LHCN-M2 (cell line): ENCODE measurements at places on chromosomes 12 and 14.

DNA sequence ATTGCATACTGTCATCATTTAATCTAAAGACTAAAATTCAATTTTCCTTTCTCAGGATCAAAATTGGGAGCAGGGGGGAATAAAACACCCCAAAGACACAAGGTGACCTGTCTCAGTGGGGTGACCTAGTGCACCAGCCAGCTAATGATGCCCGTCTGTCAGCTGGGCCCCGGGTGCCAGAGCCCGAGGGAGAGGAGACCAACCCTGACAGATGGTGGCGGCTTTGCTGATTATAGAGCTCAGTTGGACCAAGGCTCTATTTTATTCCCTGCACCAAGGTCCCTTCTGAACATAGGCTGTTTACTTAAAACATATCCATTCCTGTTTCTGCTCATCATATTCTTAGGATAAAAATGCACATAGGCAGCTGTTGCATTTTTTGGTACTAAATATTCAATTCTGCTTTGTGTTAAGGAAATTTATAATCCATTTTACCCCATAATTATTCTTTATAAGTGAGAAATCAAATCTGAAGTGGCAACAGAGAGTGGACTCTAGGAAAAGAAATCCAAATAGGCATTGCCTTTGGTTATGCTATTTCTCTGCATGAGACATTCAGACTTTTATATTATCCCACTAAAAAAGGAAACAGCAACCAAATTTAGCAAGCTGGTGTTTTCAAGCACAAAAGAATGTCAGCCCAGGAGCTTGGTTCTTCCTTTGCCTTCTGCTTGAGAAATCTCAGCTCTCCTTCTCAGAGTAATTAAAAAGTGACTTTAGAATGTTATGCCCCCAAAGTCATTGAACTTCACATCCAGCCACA, 96.8 kb upstream of the IFNG-AS1 start:
- no peak for DNase-seq

DNA sequence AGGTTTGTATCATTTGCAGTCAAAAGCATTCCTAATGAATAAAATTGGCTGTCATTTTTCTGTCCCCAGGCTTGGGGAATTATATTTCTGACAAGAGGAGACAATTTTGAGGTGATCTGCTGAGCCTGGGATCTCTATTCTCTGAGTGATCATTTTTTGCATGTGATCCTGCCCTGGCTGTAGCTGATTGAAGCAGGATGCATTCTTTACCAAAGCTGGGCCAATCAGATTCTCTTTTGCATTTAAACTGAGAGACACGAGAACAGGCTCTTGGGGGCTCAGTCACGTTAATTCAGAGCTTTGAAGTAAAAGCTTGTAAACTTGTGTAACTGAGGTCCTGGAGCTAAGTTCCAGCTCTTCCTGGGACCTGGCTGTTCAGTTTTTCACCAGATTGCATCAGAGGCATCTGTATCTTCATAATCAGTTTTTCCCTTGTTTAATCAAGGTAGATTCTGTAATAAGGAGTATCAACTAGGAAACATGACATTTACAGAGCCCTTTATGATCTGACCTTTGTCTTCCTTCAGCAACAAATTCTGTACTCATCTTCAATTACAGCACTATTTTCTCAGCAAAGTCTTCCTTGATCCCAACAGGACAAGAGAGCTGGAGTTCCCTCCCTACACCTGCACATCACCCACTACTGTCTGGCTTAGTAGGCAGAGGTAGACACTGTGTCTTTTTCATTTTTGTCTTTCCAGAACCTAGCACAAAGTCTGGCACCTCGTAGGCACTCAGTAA, 35.0 kb upstream of the MANSC4 start:
- no peak for DNase-seq

- DNase-seq, result no peak
These were observed 324.5 kb downstream of the PCNX1 start for GRCh38 chr14:71231521-71232393.

DNA sequence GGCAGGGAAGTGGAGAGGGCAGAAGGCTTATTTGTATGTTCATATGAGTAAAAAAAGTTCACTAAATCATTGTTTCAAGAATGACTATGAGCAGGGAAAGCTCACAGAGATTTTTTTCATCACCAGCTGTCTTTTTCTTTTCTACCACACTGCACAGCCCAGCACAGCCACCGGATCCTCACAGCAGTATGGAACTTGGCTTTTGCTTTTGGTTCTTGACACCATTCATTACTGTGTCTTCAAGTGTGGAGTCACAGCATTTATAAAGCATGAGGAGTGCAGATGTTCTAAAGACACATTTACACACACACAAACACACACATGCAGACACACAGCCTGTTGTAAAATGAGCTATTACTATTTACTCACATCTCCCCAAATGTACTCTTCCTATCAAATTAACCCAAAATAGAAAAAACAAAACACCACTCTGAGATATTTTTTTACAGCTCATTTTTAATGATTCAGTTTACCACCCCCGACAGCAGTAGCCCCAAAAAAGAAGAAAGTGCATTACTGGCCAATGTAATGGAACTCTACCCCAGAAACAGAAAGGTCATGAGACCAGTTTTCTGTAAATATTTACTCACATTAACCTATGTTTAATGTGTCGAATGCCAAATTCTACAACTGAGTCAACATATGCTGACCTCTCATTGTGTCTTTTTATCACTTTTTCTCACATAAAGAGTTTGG, 60.5 kb downstream of the BTG1 start:
- DNase-seq, result peak; percentile 72

DNA sequence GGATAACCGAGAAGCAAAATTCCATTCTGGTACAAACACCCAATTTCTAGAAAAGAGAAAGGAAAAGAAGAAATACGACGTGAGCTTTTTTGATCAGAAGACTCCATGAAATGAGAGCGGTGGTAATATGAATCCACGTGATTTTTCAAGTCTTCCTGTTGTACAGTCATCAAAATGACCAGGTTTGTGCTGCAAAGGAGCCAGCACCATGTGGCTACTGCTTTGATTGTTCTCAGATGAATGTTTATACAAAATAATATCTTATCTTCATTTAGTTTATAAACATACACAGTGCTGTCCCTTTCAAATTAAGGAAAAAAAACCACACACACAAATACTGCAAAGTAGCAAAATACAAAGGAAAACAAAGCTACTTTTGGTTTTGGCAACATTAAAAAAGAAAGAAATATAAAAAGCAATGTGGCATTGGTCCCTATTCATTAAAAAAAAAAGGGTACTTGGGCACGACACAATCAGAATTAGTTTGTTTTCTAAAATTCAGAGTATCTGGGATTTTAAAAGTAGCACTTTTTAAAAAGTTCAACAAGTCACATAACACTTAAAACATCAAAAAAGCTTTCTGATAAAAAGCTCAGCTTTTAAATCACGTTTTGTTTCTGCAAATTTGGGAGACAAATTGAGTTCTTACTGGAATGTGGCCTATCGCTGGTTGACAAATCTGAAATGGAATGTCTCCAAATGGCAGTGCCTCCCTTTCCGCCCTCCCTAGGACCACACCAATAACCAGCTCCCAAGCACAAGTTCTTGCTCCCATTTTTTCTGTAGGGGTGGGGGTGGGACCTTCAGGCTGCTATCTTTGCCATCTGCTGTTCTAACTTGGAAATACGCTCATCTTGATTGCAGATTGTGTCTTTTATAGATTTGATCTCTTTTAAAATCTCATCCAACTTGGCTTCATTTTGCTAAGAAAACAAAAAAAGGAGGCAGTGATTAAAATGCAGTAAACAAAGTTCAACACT, 13.2 kb upstream of the SELPLG start:
- DNase-seq, result peak; percentile 53

- DNase-seq, result no peak
These were observed 164.8 kb downstream of the ZFP36L1 start for GRCh38 chr14:68627868-68628604.

DNA sequence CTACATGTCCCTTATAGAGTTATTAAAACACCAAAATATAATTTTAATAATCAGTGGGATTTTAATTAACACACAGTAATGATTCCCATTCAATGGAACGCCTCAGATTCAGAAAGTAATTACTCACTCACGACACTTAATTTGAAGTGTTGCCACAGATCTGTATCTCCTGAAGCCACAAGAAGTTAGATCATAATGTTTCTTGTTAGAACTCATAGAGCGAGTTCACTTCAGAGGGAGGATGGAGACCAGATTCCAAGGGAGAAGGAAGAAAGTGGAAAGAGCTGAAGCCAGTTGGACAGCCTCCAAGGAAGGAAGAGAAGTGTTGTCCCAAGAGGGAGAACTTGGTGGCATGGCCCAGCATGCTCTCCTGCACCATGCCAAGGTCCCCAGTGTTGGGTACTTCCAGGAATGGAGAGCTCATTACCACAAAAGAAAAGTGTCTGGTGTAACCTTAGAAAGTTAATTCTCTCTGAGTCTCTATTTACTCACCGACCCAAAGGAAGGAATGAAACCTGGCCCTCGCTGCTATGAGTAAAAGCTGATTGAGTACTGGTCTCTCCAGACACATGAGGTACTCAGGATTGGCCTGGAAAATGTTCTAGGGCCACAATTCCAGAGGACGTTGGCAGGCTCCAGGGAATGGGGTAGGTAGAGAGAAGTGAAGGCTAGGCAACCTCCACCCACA, 305.4 kb downstream of the BCL11B start:
- DNase-seq, result no peak

DNA sequence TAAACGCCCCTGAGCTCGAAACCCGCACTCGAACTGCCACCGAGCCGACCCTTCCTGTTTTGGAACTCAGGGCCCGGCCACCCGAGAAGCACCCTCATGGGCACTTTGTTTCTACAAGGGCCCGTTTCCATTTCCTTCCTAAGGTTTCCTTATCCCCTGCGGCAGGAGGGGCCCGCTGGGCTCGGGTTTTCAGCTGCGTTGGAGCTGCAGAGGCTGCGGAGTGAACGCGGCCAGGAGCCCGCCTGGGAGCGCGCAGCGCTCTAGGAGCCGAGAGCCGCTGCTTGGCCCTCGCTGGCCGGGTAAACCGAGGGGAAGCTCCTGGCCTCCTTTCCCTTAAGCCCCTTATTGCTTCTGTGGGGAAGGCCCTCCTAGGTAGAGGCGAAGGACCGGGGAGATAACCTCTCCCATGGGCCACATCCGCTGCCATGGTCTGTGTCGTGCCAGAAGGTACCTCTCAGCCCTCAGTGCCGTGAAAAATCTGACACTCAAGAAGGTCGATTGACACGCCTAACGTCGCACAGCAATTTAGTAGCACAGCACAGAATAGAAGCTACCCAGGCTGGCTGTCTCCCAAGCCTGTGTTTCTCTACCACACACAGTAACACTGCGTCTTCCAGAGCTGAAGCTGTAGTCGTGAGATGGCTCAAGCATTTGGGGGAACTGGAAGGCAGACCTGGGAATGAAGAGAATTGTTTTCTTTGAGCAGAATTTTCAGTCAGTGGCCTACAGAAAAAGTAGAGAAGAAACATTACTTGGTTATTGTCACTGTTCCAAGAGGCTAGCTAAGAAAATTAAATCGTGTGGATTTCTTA, 12.9 kb upstream of the CALM1 start:
- no peak for DNase-seq

GRCh38 chr14:50015716-50016115, 100.7 kb downstream of the VCPKMT start:
- no peak for DNase-seq

GRCh38 chr12:674272-674781, 11.1 kb upstream of the NINJ2 start:
- peak; percentile 49 for DNase-seq

DNA sequence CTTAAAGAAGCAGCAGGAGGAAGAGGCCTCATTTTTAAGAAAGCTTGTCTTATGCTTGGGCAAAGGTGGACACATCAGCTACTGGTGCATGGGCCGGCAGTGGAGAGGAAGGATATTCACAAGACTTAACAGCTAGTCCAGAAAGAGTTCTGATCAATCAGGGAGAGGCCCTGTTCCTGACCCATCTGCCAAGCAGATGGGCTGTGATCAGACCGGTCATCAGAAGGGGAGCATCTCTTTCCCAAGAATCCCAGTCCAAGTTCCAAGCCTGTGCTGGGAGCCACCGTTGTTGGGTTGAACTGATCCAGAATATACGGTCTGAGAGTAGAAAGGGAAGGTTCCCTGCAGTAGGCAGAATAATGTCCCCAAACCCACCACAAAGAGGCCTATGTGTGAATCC, 32.7 kb upstream of the SOCS2 start:
- DNase-seq, result no peak

GRCh38 chr12:93676408-93677194, 574 bp upstream of the CRADD start:
- no peak for DNase-seq

GRCh38 chr14:74525361-74525851, 31.8 kb downstream of the ISCA2 start:
- DNase-seq, result no peak

DNA sequence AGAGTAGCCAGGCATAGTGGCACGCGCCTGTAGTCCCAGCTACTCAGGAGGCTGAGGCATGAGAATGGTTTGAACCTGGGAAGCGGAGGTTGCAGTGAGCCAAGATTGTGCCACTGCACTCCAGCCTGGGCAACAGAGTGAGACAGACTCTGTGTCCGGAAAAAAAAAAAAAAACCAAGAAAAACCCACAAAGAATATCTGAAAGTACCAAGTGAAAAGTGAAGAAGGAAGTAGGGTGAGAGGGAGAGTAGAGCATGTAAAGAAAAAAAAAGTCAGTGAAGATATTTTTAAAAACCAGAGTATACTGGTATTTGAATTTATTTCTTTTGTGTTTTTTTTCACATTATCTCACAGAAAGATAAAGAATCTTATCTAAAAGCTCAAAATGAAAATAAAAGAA, 43.3 kb upstream of the ISM2 start:
- DNase-seq, result no peak

- no peak for DNase-seq
These were observed 10.6 kb downstream of the GRIP1 start for GRCh38 chr12:66668311-66668710.

DNA sequence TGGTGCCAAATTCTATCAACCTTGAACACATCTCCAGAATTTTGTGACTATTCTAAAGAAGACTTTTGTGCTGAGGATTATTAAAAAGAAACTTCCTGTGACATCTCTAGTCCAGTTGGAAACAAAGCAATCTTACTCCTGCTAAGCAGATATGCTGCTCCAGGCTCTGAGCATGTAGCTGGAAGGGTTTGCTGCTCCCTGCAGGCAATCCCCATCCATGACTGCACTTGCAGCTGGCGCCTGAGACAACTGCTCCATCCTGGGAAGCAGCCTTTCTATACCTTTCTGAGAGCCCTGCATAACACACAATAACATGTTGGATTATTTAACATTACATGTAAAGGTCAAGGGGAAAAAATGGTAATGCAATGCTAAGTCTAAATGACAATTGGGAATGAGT, 105.1 kb downstream of the NDUFA12 start:
- no peak for DNase-seq

- DNase-seq, result no peak
These were observed 143.1 kb downstream of the SYT10 start for GRCh38 chr12:33296529-33296928.

- no peak for DNase-seq
These were observed 216.6 kb upstream of the PWP1 start for GRCh38 chr12:107469011-107469410.
